ENCODE measurements at places on chromosomes 11 and 22. TPM values are rescaled to one million over a fixed set of nuclear protein-coding genes. Genes with fewer than 3 reads are reported as not detected.

- peak; percentile 69 for DNase-seq
These were observed 1.7 kb upstream of the CHRM1 start for GRCh38 chr11:62922653-62923431.

DNA sequence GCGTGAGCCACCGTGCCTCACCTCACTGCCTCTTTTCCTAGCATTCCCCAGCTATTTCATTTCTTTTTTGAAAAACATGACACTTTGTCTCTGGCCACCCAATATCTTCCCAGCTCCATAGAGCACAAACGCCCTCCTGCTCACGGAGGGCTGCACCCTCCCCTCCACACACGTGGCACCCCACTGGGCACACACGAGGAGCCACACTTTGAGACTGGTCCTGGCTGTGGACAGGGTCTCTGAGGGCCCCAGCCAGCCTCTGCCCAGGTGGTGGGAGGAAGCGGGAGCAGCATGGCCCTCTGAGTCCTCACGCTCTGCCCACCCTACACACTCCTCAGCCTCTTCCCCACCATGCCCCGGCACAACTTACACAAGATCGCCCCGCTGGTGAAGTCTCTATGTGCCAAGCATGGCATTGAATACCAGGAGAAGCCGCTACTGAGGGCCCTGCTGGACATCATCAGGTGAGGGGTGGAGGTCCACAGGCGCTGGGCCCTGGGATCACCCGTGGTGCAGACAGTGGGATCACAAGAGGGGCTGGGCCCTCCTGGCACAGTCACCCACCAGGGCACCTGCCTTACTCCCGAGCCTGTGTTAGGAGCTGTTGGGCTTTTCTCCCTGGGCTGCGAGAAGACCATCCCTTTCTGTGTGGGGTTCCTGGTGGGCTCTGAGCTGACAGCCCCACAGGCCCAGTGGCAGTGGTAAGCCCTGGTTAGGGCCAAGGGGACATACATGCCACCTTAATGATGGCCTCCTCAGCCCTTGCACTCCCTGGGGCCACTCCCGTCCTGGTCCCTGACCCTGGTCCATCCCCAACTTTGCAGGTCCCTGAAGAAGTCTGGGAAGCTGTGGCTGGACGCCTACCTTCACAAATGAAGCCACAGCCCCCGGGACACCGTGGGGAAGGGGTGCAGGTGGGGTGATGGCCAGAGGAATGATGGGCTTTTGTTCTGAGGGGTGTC is 26.2 kb downstream of the FADS3 start:
- DNase-seq = no peak

DNA sequence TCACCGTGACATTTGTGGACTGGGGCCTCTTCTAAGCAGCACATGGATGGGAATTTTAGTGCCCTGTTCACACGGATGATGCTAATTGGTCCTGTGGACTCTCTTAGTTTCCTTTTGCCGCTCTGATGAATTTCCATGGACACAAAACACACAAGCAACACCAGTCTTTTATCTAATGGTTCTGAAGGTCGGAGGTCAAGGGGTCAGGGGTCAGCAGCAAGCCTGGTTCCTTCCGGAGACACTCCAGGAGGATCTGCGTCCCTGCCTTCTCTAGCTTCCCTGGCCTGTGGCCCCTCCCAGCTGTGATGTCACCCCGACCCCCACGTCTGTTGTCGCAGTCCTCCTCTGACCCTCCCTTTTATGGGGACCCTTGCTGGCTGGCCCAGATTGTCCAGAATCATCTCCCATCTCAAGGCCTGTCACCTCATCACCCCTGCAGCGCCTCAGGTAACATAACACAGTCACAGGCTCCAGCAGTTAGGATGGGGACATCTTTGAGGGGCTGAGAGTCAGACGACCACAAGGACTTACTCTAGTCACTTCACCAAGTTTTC is 6.8 kb downstream of the NADSYN1 start:
- no peak for DNase-seq

- no peak for DNase-seq
These were observed 7.0 kb upstream of the CASP12 start for GRCh38 chr11:104905271-104905670.

- no peak for DNase-seq
These were observed 131.4 kb downstream of the DCDC1 start for GRCh38 chr11:31237819-31238760.

Gene RIC3
- 17.2 TPM for total RNA-seq

DNA sequence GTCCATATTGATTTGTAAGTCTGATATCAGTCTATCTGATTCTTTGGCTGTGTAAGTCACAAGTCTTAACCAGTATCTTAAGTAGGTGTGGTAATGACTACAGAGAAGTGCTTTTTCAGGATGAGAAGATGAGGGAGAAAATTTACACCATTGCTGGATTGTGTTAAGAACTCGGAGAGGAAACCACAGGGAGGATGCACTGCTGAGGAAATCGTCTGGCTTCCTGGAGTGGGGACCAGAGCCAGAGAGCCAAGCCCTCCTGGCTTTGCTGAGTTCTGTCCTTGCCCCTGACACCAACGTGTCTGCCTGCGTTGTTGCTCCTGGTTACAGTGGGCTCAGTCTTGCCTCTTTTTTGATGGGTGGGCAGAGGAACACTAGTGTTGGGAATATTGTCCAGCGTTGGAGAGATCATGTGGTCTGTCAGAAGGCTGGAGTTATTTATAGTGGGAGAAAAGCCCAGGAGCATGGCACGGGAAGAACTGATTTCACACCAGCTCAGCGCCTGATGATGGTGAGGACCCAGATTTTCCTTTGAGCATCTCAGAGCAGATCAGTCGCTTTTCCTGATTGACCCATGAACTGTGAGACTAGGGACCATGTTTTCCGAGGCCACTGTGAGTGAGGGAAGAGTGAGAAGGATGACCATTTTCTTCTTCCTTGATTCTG is 29.6 kb downstream of the MARK2 start:
- DNase-seq = no peak

- DNase-seq = no peak
These were observed 911 bp downstream of the FGF19 start for GRCh38 chr11:69702769-69703452.

Gene PYGM
- total RNA-seq = 4.0 TPM

Gene WBP2NL
- 3.9 TPM for total RNA-seq

DNA sequence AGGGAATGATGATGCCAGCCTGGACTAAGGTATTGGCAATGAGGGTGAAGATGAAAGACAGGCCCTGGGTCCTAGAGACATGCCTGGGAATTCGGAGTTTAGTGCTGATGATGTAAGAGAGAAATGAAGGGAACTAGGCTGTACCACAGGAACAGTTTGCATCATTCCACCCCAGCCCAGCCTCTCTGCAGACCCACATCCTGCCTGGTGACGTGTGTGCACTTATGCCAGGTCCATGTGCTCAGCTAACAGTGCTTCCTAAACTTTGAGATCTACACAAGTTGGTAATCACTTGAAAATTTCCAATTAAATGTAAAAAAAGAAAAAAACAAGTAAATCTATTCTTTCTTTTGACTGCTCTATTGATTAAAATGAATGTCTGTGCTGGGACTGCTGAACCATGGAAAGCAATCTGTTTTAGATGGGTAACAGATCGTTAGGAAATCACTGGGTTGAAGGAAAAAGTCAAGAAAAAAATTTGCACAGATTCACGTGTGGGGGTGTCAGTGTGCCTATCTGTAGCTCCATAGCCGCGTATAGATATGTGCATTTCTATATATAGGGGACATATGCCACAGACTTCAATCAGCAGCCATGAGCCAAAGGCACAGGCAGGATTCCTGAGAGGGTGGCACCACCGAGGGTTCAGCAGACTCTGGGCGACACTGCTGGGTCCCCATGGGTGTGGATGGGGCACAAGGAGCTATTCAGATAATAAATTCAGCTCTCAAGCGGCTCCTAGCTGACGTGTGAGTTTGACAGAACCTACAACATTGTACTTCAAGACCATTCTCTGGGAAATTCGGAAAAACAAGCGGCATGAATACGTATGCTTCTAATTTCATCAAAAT is 131.1 kb upstream of the OPCML start:
- DNase-seq = no peak

Gene MAP6
- total RNA-seq = 0.16 TPM

GRCh38 chr11:84396521-84396920 is 1110.4 kb upstream of the CCDC90B start:
- no peak for DNase-seq

- DNase-seq = no peak
These were observed 50.9 kb downstream of the THAP12 start for GRCh38 chr11:76329983-76330382.

GRCh38 chr11:3165916-3166267 is 782 bp upstream of the OSBPL5 start:
- DNase-seq = no peak

- DNase-seq = no peak
These were observed 44.9 kb upstream of the FADD start for GRCh38 chr11:70158201-70158600.

DNA sequence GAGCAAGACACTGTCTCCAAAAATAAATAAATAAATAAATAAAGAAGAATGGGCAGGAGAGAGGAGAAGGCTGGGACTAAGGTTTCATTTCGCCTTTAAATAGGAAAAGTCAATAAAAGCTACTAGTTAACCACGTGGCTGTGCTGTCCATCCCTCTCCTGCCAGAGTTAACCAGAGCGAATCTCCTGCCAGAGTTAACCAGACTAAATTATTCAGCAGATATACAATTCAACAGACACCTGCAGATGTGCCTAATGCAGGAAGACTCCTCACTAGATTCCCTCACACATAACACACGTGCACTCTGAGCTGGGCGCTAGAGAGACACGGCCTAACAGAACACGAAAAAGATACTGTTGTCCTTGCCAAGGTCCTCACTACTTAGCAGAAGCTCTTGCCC is 156.1 kb downstream of the IGLL1 start:
- DNase-seq = no peak
